ENCODE measurements at places on chromosomes 2 and 18.

- H3K4me1 ChIP-seq: no peaks in the 10 kb centered on the region
- H3K27ac ChIP-seq: no peak overlapping the region
- H3K27me3 ChIP-seq: no peaks in the 10 kb centered on the region
- no peaks in the 10 kb centered on the region for H3K36me3 ChIP-seq
- H3K4me3 ChIP-seq: no peak overlapping the region
Measured at GRCh38 chr2:184215745-184216144, 382.6 kb upstream of the ZNF804A start.

- DNase-seq: no peak
- peaks cover 3% of the 10 kb centered on the region for H3K27me3 ChIP-seq
- no peaks in the 10 kb centered on the region for H3K4me1 ChIP-seq
- H3K4me3 ChIP-seq: no peak overlapping the region
Measured at GRCh38 chr2:160242893-160243564, 43.0 kb upstream of the ITGB6 start.

DNA sequence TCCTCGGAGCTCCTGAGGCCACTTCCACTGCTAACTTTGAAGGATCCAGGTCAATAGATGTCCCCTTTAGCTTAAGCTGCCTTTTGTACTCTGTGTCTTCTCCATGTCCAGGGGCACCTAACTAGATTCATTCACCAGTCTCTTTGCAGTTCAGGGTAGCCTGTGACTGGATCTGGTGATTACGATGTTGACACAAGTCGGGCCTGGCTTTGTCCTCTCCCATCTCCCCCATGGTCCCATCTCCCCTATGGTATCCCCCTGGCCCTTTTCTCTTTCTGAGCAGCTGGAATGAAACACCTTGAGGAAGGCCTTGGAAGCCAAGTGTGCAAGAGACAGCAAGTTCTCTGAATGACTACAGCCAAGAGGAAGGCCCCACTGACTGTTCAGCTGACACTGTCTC is 417.9 kb upstream of the SMIM21 start:
- no peaks in the 10 kb centered on the region for H3K27me3 ChIP-seq
- H3K27ac ChIP-seq: no peak overlapping the region
- H3K4me1 ChIP-seq: no peaks in the 10 kb centered on the region
- H3K36me3 ChIP-seq: no peaks in the 10 kb centered on the region
- no peak overlapping the region for H3K4me3 ChIP-seq

GRCh38 chr18:44638034-44638540 is 42.6 kb upstream of the SETBP1 start:
- no peaks in the 10 kb centered on the region for H3K27me3 ChIP-seq
- no peak for DNase-seq
- peaks cover 8% of the 10 kb centered on the region for H3K4me1 ChIP-seq
- H3K27ac ChIP-seq: no peak overlapping the region

- H3K4me3 ChIP-seq: no peak overlapping the region
- H3K36me3 ChIP-seq: no peaks in the 10 kb centered on the region
- DNase-seq: no peak
- H3K27me3 ChIP-seq: no peaks in the 10 kb centered on the region
- no peaks in the 10 kb centered on the region for H3K4me1 ChIP-seq
Measured at GRCh38 chr2:161836664-161837063, 212.4 kb downstream of the SLC4A10 start.

DNA sequence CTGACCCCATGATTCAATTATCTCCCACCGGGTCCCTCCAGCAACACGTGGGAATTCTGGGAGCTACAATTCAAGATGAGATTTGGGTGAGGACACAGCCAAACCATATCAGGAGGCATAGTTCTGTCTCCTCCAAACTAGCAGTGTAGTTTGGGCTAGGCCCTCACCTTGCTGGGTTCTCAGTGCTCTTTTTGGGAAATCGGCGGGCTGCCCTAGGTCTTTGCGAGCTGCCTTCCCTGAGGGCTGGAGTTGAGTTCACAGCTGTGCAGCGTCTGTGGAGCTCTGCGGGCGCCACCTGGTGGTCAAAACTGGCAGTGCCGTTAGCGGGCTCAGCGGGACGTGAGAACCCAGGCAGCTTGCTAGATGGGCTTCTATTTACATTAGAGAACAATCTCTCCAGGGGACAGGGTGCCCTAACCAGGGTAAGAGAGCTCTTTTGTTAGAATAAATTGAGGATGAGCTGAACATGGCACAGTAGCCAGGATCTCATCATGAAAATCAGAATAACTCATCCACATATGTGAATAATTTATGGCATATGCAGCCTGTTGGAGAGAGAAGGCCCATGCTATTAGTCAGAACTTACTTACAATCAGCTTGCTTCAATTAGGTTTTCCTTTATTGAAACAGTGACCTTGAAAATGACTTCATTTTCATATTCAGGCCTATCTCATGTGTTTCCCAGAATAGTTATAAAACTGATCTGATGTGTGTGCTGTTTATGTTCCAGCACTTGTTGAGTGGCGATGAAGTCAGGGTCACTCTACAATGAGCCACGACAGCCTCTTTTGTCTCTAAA is 27.4 kb upstream of the YES1 start:
- no peaks in the 10 kb centered on the region for H3K4me1 ChIP-seq
- H3K27ac ChIP-seq: no peak overlapping the region
- no peaks in the 10 kb centered on the region for H3K36me3 ChIP-seq
- H3K4me3 ChIP-seq: no peak overlapping the region

- no peaks in the 10 kb centered on the region for H3K36me3 ChIP-seq
- no peak for DNase-seq
- no peaks in the 10 kb centered on the region for H3K27me3 ChIP-seq
- H3K4me1 ChIP-seq: peaks cover 31% of the 10 kb centered on the region
Measured at GRCh38 chr2:236573066-236573929, 3.7 kb downstream of the ACKR3 start.

DNA sequence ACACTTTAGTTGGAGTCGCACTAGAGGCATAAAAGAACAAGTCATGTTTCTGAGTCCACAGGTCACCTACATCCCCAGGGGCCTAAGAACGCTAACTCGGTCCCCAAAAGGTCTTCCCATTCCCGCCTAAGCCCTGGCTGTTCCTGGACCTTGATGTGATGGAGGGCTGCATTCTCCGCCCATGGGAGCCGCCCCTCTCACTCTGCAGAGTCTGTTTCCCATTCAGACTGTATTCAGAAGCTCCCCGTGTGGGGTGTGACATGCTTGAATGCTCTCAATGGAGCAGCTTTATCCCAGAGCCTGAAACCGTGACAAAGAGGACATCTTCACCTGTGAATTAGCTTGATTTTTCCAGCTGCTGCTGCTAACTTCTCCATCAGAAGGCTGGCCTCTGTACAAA is 319.0 kb upstream of the KLHL29 start:
- no peak for DNase-seq
- no peaks in the 10 kb centered on the region for H3K27me3 ChIP-seq
- no peak overlapping the region for H3K27ac ChIP-seq
- H3K4me1 ChIP-seq: no peaks in the 10 kb centered on the region

- H3K4me1 ChIP-seq: no peaks in the 10 kb centered on the region
- no peaks in the 10 kb centered on the region for H3K36me3 ChIP-seq
- no peaks in the 10 kb centered on the region for H3K27me3 ChIP-seq
- H3K4me3 ChIP-seq: no peak overlapping the region
Measured at GRCh38 chr2:52976143-52976949, 791.3 kb upstream of the CHAC2 start.

DNA sequence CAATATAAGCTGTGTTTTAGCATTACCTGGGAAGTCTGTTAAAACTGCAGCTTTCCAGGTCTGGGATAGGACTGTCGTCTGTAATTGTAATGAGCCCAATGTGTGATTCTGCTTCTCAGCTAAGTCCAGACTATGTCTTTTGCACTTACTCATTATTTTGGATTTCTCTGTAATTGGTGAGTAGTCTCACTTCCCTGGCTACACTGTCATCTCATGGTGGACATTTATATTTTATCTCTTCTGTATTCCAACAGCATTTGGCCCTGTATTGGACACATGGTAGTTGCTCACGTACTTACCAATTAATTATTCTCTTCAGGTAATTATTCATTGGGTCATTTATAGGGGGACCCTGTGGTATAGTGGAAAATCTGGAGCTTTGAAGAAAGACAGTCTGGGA is 28.0 kb downstream of the LHCGR start:
- no peak overlapping the region for H3K4me3 ChIP-seq
- H3K27ac ChIP-seq: no peak overlapping the region
- no peak for DNase-seq
- H3K4me1 ChIP-seq: no peaks in the 10 kb centered on the region
- no peaks in the 10 kb centered on the region for H3K27me3 ChIP-seq

DNA sequence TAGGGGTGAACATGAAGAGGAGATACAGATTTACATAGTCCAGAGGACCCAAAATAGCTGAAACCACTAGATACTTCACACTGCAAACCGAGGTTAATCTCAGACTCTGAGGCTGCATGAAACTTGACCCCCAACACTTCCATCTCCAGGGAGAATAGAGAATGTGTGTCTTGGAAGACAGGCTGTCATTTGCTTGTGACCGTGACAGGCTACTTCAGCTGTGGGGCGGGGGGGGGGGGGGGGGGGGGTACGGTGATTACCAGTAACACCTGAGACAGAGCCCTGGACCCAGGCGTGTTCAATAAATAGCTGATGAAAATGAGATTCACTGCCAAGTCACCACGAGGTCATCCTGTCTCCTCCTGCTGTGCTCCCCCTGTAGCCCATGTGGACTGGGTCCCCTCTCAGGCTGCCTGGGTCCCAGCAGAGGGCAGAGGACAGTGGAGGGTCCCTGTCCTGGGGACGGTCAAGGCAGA is 5.7 kb upstream of the KLHL29 start:
- DNase-seq: no peak
- peaks cover 17% of the 10 kb centered on the region for H3K4me1 ChIP-seq
- no peak overlapping the region for H3K27ac ChIP-seq
- no peaks in the 10 kb centered on the region for H3K27me3 ChIP-seq
- no peak overlapping the region for H3K4me3 ChIP-seq
- no peaks in the 10 kb centered on the region for H3K36me3 ChIP-seq

DNA sequence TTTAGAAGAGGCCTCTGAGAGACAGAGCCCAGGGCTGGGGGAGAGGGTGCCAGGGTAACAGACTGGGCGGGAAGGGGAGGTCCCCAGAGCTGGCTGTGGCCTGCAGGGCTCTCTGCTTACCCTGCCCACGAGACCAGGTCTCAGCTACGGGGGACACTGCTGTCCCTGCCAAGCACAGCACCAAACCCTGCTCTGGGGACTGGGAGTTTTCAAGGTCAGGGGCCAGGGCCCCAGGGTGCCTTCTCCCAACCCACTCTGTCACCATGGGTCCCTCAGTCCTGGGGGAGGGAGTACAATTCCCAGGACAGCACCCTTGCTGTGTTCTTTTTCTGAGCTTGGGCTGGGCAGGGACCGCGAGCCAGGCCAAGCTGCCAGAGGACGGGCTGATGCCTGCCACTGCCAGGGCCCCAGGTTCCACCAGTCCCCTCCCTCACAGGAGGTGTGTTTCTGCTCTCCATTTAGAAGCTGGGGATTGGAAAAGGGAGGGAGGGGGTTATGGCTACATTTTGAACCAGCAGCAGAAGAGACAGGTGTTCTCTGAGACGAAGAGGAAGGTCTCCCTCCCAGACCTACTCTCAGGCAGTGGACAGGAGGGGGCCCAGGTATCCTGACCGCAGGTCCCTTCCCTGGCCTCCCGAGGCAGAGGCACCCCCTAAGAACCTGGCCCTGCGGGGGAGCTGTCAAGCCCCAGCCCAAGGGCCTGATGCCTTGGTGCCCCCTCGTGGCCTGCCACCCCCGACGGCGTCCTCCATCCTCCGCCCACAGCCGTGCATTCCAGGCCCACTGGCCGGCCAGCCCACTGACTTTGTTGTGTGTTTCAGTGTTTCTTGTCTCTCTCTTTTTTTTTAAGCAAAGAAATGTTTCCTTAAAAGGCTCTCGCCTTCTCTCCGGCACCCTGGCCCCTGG is 80.4 kb downstream of the TNS1 start:
- H3K4me3 ChIP-seq: no peak overlapping the region
- no peaks in the 10 kb centered on the region for H3K36me3 ChIP-seq
- H3K4me1 ChIP-seq: no peaks in the 10 kb centered on the region
- no peaks in the 10 kb centered on the region for H3K27me3 ChIP-seq
- no peak for DNase-seq

DNA sequence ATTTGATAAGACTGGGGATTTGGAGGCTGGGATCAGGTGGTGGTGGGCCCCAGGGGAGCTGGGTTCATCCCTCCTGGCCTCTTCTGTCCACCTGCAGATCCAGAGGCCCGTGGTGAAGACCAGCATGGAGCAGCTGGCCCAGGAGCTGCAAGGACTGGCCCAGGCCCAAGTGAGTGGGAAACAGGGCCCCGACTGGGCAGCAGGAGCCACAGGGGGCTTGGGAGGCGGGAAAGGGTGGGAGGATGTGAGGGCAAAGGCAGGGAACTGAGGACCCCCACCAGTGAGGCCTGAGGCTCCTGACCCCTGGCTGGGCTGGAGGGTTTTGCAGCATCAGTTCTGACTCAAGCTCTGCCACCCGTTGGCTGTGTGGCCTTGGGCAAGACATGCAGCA is 11.3 kb downstream of the PROM2 start:
- H3K4me3 ChIP-seq: no peak overlapping the region
- H3K27ac ChIP-seq: no peak overlapping the region
- no peaks in the 10 kb centered on the region for H3K27me3 ChIP-seq
- H3K36me3 ChIP-seq: no peaks in the 10 kb centered on the region

- no peaks in the 10 kb centered on the region for H3K36me3 ChIP-seq
- DNase-seq: no peak
- H3K4me1 ChIP-seq: no peaks in the 10 kb centered on the region
- no peaks in the 10 kb centered on the region for H3K27me3 ChIP-seq
- no peak overlapping the region for H3K27ac ChIP-seq
- H3K4me3 ChIP-seq: no peak overlapping the region
Measured at GRCh38 chr2:149994057-149994728, 406.6 kb upstream of the MMADHC start.

GRCh38 chr2:10525573-10526265 is 77.6 kb upstream of the ODC1 start:
- no peaks in the 10 kb centered on the region for H3K27me3 ChIP-seq
- no peaks in the 10 kb centered on the region for H3K4me1 ChIP-seq
- no peaks in the 10 kb centered on the region for H3K36me3 ChIP-seq
- no peak overlapping the region for H3K27ac ChIP-seq
- no peak overlapping the region for H3K4me3 ChIP-seq

DNA sequence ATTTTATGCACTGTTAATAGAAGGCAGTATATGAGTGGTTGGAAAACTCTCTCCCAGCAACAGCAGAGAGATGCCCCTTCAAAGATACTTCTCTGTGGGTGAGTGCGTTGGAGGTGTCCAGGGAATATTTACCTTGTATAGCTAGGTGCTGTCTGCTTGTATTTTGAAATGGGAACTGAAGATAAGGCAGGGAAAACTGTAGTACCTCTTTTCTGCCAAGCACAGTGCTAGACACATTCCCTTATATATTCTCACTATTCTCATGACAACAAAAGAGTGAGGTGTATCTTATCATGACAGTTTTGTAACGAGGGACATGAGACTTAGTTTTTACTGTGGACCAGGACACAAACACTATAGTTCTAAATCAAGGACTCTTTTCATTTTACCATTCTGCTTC is 2.1 kb downstream of the TTC39C start:
- H3K27me3 ChIP-seq: no peaks in the 10 kb centered on the region
- no peak overlapping the region for H3K4me3 ChIP-seq
- peaks cover 85% of the 10 kb centered on the region for H3K4me1 ChIP-seq
- H3K27ac ChIP-seq: no peak overlapping the region
- H3K36me3 ChIP-seq: no peaks in the 10 kb centered on the region
